Karpas-422 (cell line): ENCODE measurements at places on chromosomes 13 and 19.

GRCh38 chr13:103430368-103430767, 364.2 kb upstream of the SLC10A2 start:
- no peak for DNase-seq

GRCh38 chr13:39108783-39109182, 70.5 kb downstream of the NHLRC3 start:
- DNase-seq: peak; percentile 25

- DNase-seq: peak; percentile 45
Measured at GRCh38 chr13:81929988-81930387, 1589.1 kb upstream of the SPRY2 start.

DNA sequence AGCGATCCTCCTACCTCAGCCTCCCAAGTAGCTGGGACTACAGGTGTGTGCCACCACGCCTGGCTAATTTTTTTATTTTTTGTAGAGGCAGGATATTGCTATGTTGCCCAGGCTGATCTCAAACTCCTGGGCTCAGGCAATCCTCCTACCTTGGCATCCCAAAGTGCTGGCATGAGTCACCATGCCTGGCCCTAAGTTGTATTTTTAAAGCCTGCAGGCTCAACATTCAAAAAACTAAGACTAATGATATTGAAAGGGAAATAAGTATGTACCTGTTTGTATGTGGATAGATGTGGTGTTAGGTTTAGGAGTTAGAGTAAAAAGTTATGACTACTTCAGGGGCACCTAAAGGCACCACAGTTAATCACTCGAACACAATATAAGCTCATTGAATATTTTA, 5.4 kb upstream of the IPO5 start:
- DNase-seq: no peak

GRCh38 chr13:39656325-39656677, 839 bp downstream of the COG6 start:
- DNase-seq: peak; percentile 49

DNA sequence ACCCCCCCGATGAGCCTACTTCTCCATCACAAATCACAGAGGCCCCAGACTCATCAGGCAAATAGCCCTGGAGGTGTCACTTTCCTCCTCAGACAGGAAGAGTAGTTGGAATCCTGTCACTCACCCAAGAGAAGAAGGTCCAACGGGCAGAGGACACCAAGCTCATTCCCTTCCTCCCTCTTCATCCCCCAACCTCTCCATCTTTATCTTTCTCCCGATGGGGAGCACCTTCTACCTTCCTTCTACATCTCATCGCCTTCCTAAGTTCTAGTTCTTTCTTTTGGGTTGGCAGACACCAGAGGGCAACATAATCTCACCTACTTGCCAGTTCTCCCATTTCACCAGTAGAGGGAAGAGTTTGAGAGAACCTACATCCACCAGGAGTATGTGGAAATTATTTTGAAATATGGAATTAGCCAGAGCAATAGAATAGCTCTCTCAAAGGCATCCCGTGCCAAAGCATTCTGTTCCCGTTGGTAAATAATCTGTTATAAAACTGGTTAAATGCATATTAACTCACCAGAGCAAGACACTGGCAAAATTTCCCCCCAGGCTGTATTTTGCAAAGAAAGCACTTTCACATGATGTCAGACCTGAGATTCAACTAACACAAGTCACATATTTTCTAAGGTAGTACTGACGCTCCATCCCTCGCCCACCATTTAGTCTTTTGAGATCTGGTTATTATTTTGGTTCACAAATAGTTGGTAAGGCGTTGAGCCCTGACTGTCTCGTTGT, 55.0 kb downstream of the ZIC5 start:
- DNase-seq: peak; percentile 85

DNA sequence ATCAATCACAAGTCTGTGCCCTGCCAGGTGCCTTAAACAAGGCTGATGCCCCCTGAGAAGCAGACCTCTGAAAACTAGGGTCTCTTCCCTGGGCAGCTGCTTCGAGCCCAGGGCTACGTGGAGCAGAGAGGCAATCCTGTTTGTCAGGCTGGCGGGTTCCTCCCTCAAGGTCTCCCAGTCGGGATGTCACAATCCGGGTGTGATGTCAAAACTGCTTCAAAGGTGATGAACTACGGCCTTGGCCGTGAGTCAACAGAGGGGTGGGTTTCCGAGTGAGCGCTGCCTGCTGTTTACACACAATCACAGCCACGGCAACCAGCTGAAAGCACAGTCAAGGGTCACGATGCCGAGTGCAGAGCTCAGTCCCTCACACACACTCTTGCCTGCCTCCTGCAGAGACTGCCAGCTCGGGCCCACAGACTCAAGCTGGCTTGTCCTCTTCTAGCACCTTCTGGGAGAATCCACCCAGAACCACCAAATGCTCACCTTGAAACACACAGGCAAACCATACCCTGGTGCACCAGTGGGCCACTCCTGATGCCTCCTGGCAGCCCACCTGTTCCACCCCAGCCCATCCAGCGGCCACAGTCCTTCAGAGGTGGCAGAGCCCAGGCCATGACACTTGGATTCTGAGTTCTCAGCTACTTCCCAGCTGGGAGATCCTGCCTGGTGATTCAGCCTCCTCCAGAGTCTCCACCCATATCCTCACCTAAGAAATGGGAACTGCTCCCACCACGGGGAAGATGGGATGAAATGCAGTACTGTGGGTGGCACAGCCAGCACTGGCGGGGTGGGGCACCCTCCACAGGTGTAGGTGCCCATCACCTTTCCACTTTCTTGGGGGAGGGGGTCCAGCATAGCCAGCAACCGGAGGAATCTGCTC, 6.8 kb downstream of the ELL start:
- no peak for DNase-seq

DNA sequence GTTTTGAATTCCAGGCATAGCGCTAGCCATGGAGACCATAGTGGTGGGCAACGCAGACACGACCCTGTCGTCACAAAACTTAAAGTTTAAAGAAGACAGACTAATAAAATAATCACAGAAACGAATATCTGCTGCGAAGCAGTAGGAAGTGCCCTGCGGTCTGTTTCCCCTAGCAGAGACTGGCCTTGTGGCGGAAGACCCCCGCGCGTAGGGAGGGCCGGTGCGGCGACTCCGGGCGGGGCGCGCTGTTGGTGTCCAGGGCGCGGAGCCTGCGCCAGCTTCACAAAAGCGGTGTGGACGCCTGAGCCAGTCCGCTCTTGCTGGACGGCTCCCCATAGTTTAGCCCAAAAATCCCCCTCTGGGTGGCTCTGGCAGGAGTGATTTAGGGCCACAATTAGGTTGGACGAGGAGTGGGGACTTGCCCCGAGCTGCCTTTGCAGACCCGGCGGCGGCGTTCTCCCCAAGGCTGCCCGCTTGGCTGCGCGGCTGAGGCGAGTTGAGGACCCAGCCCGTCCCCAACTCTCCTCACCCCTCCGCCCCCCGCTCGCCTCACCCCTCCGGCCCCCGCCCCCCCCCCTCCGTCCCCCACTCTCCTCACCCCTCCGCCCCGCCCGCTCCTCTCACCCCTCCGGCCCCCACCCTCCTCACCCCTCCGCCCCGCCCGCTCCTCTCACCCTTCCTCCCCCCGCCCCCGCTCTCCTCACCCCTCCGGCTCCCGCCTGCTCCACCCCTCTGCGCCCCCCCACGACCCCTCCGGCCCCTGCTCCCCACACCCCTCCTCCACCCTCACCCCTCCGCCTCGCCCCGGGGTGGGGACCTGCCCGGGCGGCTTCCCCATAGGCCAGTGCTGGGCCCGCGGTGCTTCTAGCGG, 14.2 kb upstream of the LATS2 start:
- DNase-seq: no peak

GRCh38 chr13:51823359-51823758, 19.4 kb upstream of the DHRS12 start:
- DNase-seq: no peak
